Suppressor macrophage treated with lipopolysaccharide for 1 hour (primary cell): ENCODE measurements at places on chromosomes 16 and 17.
A peak's percentile ranks its signal among the peaks of the same experiment; 100 is the strongest.

DNA sequence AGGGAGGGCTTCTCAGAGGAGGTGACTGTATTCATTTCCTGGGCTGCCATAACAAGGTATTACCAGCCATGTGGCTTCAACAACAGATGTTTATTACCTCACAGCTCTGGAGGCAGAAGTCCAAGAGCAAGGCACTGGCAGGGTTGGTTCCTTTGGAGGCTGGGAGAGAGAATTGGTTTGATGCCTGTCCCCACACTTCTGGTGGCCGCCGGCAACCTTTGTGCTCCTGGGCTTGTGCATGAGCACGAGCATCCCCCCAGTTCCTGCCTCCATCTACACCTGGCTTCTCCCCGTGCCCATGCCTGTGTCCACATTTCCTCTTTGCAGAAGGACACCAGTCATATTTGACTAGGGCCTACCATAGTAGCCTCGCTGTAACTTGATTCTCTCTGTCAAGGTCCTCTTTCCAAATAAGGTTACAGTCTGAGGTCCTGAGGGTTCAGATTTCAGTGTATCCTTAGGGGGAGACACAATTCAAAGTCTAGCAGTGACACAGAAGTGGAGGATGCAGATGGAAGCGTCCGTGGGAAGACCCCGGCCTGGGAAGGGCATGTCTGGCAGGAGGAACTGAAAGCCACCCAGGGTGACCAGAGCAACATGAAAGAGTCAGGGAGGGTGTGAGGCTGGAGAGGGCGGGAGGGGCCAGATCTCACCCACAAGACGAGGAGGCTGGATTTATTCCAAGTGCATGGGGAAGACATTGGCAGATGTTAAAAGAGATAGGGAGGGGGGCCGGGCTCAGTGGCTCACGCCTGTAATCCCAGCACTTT, 188.2 kb upstream of the HSBP1 start:
- no peak for DNase-seq

DNA sequence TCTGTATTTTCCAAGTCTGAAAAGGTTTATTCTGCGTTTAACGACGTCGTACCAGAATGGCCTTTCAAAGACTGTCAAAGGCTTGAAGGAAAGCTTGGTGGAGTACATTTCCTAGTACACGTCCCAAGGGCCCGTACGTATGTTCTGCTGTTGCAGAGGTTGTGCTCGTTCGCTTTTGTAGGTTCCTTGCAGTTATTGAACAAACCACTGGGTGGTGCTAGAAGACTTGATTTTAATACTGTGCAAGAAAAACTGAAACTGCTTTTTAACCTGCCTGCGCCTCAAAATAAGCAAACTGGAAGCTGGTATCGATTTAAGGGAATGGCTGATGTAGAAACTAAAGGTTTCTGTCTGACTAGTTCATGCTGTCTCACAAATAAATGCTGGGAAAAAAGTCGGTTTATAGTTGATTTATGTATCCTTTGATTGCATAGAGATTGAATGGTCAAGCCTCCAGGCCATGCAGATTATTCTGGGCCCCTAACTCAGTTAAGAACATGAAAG, 54.6 kb downstream of the USP10 start:
- DNase-seq, result peak; percentile 83

DNA sequence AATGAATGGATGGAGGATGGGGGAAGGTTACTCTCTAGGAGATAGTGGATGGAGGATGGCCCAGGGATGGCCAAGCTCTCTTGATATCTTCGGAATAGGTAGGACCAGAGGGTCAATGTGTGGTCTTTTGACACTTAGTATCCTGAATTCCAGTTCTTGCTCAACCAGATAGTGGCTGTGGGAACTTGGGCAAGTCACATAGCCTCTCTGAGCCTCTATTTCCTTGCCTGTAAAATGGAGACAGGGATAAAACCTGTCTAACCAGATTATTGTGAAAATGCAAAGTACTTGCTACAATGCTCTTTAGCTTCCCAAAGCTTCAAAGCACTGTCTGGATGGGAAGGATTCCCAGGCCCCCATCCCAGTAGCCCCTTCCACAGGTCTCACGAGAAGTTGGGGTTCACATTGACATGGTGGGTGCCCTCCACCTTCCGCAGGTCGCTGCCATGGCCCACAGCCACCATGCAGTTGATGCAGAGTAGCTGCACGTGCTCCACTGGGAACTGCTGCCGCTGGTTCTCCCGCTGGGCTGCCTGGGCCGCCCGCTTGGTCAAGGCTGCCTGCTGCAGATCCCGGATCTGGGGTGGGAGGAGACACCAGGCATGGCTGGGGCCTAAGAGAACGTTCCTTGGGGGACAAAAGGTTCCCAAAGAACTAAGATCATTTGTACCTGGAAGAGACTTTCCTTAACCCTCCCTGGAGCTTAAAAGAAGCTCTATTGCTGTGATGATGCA, 5.1 kb upstream of the ZNF385C start:
- no peak for DNase-seq

GRCh38 chr17:4199818-4200402, 56.9 kb downstream of the CYB5D2 start:
- peak; percentile 68 for DNase-seq

GRCh38 chr17:81431545-81432482, 36.6 kb downstream of the BAHCC1 start:
- no peak for DNase-seq
